ENCODE measurements at places on chromosomes 12 and 14.
A peak's percentile ranks its signal among the peaks of the same experiment; 100 is the strongest.

DNA sequence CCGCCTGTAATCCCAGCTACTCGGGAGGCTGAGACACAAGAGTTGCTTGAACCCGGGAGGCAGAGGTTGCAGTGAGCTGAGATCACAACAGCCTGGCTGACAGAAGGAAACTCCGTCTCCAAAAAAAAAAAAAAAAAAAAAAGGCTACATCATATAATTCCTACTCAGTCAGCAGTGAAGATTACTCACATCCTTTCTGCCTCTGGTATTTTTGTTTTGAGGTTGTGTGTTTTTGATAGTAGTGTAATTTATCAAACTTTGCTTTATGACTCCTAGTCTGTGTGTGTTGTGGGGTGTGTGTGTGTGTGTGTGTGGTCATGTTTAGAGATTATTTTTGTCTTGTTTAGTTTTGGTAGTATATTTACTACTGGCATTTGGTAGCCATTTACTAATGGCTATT lies 29.8 kb upstream of the DLGAP5 start:
- DNase-seq, result no peak

- DNase-seq, result peak; percentile 26
Measured at GRCh38 chr12:94074980-94075629, 73.3 kb upstream of the PLXNC1 start.

DNA sequence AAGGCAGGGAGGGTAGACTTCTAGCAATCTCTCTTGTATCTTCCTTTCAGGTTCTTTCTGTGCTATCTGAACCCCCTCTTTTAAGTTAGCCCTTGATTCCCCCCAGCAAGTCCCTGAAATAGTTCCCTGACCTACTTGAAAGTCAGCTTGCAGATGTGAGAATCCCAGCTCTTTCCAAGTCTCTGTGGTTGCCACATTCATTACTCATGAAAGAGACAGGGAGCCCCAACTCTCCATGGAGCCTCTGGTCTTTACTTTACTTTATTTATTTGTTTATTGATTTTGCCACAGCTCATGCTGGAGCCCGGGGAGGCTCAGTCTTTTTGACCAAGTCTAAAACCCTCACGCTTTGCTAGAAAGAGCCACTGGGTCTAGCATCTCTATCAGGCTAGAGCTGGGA lies 193.6 kb upstream of the FAR2 start:
- no peak for DNase-seq

DNA sequence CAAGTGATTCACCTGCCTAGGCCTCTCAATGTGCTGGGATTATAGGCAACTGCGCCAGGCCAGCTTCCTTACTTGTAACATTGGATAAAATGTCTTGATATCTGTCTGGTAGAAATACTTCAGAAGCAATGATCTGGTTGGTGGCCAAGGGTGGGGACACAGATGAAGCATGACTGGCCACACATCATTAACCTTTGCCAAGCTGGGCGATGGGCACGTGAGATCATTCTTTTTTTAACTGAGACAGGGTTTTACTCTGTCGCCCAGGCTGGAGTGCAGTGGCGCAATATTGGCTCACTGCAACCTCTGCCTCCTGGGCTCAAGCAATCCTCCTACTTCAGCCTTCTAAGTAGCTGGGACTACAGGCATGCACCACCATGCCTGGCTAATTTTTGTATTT lies 31.1 kb downstream of the PLEKHH1 start:
- no peak for DNase-seq

DNA sequence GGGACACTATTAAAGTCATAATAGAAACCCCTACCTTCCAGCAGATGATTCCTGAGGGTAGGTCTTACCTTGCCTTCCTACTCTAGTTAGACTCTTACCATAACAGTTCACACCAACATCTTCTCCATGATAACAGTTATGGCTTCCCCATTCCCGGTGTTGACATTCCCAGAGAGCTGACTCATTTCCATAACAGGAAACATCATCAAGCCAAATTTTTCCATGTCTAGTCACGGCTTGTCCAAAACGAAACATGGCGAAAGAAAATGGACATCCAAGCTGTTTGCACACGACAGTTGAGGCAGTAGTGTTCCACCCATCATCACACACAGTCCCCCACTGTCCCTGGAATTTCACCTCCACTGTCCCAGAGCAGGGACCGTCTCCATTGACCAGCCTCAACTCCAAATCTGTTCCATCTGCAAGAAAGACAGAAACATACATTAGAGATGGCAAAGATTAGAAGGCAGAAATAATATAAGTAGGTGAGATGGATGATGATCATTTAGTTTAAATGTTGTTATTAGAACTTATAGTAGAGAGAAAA lies 10.6 kb downstream of the CD163L1 start:
- DNase-seq, result no peak

DNA sequence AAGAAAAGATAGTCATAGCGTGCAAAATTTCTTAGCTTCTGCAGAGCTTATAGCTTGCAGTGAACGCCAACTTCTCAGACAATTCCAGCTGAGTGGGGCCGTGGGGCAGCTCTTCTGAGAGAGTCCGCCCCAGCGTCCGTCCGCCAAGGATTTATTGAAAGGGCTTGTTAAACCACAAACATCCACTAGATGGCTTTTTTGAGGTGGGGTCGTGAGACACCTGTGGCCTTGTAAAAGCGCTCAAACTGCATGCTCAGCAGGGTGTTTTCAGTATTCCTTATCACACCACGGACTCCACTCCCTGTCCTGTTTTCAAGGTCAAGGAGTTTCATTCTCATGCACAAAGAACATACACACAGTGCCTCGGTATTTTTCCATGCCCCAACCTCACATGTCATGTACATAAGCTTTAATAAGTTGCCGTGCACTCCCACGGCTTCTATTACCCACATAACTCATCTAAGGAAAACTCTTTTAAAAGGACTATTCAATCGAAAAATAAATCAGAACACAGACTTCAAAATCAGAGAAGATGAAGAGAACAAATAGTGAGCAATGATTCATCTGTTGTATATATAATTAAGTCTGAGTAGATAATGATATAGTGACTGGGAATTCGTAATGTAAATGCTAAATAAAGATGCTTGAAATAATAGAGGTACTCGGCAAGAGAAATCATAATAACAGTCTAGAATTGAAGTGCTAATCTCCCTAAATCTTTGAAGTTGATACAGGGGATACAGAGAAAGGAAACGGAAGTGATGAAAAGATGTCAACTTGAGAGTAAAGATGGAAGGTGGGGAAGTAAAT lies 46.7 kb downstream of the WBP11 start:
- no peak for DNase-seq

GRCh38 chr14:74908861-74909341 lies 14.2 kb downstream of the RPS6KL1 start:
- DNase-seq, result no peak

GRCh38 chr14:21384494-21384851 lies 654 bp upstream of the SUPT16H start:
- DNase-seq, result no peak

DNA sequence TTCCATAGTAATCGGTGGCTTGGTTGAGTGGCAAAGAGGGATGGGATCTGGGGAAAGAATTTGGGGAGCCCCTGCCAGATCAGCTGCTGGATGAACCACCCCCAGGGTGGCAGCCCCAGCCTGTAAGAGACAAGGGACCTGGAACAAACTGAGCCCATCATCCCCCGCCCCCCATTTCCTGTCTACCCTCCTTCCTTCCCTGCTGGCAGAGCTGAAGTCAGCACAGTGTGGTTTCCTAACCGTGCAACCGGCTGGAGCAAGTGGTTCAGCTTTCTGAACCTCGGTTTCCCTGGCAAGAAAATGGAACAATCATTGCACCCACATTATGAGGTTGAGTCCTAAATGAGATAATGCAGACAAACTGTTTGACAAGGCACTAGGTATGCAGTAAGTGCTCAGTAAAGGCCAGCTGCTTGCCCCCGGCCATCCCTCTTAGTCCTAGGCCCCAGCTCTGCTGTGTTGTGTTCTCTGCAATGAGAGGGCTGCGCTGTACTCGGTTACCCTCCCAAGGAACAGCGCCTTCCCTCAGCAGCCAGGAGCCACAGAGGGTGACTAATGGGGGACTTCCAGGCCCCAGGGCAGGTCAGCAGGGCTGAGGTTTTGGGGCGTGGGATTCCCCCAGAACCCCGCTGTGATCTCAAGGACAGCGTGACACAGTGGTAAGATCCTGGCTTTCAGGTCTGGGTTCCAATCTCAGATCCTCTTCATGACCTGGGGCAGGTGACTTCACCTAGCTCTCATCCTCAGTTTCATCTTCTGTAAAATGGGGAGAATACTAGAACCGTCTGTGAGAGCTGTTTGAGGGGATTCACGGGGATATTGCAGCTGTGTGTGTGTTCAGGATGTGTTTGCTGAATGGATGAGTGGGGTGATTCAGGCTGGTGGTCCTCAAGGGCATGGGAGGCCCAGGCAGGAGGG lies 16.5 kb downstream of the SELPLG start:
- no peak for DNase-seq

DNA sequence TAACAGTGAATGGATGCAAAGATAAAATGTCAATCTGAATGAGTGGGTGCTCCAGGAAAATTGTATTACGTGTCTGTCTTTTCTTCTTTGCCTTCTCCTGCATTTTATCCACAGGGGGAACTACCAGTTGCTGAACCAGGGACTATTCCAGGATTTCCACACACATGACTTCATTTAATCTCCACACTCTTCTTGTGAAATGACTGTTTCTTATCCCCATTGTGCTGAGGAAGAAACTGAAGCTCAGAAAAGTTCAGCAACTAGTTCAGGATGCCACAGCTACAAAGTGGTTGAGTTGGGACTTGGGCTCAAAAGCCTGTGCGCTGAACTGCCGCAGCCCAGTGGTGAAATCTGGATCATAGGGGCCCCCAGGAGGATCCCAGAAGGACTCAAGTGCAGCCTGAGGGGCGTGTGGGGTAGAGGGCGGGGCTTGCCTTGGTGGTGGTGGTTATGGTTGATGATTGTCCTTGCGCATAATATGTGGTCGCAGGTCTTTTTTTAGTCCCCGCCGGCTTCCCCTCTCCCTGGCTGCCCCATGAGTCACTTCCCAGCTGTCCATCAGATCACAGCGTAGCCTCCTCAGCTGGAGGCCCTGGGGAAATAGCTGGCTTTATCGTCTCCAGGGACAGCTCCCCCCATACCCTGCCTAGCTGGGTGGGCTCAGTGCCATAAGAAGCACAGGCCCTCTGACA lies 235.2 kb upstream of the CRY1 start:
- no peak for DNase-seq

DNA sequence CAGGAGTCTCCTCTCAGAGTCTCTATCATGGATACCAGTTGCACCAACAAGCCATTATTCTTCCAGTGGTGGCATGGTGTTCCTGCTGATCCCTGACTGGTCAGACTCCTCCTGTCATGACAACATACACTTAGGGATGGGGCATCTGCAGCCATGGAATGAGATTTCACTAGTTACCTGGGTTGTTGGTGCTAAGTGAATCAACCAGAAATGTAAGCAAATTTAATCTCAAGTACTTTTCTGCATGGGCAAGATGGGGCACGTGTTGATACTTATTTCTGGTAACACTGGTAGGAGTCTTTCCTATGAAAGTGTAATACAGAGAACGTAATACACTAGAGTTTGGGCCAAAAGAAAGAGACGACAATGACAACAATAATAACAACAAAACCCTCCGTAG lies 211.5 kb upstream of the FOXN3 start:
- DNase-seq, result no peak

DNA sequence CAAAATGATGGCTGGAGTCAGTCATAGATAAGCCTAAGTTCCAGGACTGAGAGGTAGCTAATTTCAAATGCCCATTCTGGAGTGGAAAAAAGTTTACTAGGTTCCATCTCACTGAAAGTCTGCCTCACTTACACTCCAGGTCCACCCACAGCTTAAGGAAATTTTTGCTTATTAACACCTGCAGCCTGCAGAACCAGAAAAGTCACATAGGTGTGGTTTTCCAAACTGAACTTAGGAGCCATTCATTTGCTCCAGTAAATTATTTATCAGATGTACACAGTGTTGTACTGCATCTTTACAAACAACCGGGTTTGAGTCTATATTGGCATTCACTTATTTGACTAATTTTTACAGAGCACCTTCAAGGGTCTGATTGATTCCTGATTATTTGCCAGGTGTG lies 157.4 kb upstream of the ARID2 start:
- DNase-seq, result no peak

DNA sequence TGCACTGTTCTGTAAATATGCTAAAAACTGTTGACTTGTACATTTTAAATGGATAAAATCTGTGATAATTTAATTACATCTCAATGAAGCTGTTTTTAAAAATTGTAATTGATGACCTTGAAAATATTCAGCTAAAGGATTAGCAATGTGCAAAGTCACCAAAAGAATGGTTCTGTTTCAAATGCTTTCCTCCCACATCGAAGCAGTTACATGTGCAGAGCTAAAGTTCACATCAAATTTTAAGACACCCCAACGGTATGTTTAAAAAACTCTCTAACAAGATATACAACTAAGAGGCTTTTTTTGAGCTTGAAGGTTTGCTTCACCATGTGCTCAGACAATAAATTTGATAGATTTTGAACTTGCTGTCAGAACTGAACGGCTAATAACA lies 114.6 kb upstream of the KRAS start:
- DNase-seq, result no peak

DNA sequence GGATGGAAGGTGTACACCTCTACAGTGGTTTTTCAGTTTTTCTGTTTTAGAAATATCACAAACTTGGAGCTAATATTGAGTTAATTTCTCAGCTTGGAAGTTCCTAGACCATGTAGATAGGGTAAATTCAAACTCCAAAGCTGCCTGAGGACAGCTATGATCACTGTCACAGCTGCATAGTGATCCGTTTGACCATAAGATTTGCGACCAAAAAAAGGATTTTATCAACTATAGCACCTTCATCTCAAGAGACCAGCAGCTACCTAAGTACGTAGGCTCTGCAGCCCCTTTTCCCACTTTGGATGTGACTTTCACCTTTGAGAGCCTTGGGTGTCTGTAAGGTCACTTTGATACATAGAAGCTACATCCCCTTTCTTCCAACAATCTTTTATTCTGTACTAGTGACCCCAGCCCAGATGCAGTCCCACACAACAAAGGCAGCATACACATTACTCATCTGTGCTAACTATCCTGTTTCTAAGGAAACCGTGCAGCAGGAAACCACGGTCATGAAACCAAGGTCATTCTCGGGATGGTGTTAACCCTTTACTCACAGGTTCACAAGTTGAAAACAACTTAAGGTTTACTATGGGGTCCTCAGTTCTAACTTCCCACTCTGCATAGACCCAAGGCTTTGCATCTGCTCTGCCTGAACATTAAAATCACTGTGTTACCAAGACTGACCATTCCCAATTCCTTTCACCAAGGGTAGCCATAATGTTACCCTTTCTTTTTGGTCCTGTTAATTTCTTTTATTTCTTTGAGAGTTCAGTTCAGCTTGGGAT lies 75.4 kb downstream of the IFT81 start:
- no peak for DNase-seq

DNA sequence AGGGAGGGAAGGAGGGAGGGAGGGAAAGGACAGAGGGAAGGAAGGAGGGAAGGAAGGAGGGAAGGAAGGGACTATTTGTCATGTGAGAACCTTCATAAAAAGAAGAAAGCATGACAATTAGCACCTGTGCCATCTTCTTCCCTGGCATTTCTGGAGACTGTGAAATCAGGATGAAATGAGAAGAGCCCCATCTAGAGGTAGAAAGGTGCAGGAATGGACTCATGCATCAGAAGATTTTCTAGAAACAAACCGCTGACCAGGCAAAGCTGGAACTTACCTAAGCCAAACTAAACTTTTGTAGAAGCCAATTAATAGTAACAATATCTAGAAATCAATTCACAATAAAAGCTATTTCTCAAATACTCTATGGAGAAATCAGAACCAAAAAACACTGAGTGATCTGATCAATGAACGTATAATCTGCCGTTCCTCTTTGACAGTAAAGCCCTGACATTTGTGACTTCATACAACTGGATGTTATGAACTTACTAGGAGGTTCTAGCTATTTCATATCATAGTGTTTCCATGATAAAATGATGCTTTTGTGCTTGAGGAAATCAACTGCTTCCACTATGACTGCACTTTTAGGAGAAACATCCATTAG lies 24.4 kb upstream of the CRACR2A start:
- peak; percentile 70 for DNase-seq

- no peak for DNase-seq
Measured at GRCh38 chr12:52032446-52032803, 18.8 kb upstream of the NR4A1 start.
